ENCODE measurements at places on chromosomes 16 and 17. TPM values are rescaled to one million over a fixed set of nuclear protein-coding genes. Genes with fewer than 3 reads are reported as not detected.
A peak's percentile ranks its signal among the peaks of the same experiment; 100 is the strongest.

Gene SLC2A4
- total RNA-seq: not detected

DNA sequence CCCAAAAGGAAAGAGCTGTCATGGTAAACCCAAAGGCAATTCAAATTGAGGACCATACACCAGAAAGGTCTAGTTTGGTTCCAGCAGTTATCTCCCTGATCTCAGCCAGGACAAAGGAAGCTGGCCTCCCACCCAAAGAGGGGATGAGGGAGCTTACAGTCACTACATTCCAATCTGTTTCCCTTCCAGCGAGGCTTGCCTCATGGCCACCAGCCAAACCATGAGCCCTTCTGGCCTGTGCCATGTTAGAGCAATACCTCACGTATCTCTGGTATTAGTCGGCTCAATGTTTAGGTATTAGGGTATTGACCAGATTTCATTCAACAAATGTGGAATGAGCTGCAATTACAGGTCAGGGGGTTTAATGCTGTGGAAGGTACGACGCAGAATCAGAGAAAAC, 8.4 kb downstream of the NDUFAB1 start:
- no peaks in the 10 kb centered on the region for H3K27me3 ChIP-seq
- peaks cover 95% of the 10 kb centered on the region for H3K36me3 ChIP-seq
- DNase-seq: no peak
- H3K4me3 ChIP-seq: no peak overlapping the region

DNA sequence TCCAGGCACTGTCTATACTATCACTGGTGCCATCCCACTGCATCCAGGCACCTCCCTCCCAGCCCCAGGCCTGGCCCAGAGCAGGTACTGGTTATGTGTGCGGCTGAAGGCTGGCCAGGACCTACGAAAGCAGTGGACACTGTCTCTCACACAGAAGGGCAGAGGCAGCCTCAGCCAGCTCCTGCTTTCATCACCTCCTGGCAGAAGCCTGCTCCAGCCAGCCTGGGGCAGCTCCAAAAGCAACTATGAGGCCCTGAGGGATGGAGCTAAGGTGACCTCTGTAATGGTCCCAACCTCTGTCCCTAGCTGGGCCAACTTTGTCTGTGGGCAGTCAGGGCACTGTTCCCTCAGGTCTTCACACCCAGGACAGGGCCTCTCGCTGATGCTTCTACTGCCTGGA, 18.8 kb downstream of the HSD11B2 start:
- H3K27ac ChIP-seq: no peak overlapping the region
- H3K36me3 ChIP-seq: peaks cover 35% of the 10 kb centered on the region
- no peak for DNase-seq

DNA sequence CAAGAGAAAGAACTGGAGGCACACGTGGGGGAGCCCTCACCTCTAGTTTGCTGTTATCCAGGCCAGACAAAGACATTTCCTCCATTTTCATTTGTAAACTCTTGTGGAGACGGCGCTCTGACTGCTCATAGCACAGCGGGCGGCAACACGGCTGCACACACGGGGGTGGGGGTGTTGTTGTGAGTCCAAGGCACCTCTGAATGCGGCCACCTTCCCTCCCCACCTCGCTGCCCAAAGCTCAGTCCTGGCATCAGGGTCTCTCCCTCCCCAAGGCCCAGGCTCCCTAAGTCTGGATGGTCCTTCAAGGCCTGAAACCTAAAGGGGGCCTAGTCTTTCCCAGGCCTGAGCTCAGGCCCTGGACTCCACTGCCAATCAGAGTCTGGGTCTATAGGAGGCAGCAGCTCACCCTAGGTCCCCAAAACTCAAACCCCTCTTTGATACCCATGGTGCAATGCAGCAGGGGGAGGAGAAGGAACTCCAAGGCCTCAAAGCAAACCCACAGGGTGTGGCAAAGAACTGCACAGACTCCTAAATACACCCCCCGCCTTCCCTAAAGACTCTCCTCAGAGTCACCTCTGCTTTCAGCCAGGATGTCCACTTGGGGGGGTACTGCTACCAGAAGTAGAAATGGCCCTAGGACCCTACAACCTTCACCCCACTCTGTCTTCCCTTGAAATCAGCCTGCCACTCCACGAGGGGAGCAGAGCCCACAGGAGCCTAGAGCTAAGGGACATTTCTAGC, 1.5 kb downstream of the ATXN7L3 start:
- peak; percentile 53 for DNase-seq
- H3K4me1 ChIP-seq: peaks cover 28% of the 10 kb centered on the region
- H3K27ac ChIP-seq: peak overlapping the region; percentile 81
- H3K4me3 ChIP-seq: peak overlapping the region; percentile 89
- peaks cover 59% of the 10 kb centered on the region for H3K36me3 ChIP-seq

Gene KRTAP3-1
- total RNA-seq: not detected

Data from MCF 10A (cell line).